ENCODE measurements at places on chromosomes 4 and X.
A peak's percentile ranks its signal among the peaks of the same experiment; 100 is the strongest.

DNA sequence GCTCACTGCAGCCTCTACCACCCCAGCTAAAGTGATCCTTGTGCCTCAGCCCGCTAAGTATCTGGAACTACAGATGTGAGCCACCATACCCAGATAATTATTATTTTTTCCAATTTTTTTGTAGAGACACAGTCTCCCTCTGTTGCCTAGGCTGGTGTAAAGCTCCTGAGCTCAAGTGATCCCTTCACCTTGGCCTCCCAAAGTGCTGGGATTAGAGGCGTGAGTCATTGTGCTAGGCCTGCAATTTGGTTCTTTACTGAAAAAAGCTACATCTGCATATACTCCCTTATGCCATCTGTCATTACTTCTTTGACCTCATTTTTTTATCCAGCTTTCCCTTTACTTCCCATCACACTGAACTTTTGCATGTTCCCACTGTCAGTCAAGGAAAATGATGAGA is 2012.4 kb upstream of the IGFBP7 start:
- DNase-seq: no peak

DNA sequence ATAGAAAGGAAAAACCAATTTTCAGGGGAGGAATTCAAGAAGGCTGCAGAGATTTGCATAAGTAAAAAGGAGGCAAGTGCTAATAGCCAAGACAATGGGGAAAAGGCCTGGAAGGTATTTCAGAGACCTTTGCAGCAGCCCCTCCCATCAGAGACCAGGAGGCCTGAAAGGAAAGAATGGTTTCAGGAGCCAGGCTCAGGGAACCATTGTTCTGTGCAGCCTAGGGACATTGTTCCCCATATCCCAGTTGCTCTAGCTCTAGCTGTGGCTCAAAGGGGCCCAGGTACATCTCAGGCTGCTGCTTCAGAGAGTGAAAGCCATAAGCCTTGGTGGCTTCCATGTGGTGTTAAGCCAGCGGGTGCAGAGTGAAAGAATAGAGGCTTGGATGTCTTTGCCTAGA is 24.0 kb downstream of the NAP1L3 start:
- no peak for DNase-seq

DNA sequence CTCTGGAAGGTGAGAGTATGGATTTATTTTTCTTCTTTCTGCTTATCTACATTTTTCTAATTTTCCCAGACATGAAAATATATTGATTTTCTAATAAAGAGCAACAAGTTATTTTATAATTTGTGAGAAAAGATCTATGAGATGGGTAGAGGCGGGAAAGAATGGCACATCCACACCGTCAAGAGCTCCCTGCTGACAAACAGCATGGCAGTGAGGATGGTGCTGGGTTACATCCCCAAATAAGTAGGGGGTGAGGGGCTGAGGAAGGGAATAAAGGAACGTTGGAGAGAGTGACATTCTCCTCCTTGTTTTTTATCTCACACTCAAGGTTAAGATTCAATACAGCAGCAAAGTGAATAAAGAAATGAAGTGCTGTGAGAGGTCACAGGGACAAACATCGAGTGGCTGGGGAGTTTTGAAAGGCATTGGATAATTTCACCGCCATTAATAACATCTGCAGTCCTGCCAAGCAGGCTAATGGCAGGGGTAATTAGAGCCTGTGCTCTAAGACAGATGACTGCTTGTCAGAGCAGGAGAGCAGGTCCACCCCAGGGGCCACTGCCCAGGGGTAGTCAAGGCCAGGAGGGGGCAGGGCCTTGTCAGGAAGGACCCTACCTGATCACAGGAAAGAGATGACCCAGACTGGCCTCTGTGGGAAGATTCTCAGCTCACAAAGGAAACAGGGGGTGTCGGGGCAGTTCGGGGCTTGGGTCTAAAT is 323.8 kb downstream of the FBXW7 start:
- DNase-seq: no peak

DNA sequence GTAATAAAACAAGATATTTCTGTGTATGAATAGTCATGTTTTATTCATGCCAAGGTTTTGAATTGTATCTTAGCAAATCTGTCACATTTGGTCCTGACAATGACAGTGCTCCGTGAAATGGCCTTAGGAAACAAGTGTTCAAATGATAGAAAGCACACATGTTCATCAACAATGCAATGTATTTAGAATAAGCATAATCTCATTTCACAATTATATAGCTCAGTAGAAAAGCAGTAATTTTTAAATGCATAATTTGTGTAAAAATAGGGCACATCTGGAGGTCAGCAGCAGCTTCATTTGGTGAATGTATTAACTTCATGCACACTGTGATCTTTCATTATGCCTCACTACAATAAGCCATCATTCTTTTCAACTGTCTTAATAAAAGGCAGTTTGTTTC is 380.4 kb downstream of the GPM6A start:
- DNase-seq: no peak

GRCh38 chr4:80173841-80174240 is 23.5 kb upstream of the PRDM8 start:
- DNase-seq: no peak

GRCh38 chr4:113179996-113180395 is 130.5 kb downstream of the ANK2 start:
- DNase-seq: no peak

- no peak for DNase-seq
These were observed 896.8 kb downstream of the ADGRL3 start for GRCh38 chr4:62096881-62097280.

DNA sequence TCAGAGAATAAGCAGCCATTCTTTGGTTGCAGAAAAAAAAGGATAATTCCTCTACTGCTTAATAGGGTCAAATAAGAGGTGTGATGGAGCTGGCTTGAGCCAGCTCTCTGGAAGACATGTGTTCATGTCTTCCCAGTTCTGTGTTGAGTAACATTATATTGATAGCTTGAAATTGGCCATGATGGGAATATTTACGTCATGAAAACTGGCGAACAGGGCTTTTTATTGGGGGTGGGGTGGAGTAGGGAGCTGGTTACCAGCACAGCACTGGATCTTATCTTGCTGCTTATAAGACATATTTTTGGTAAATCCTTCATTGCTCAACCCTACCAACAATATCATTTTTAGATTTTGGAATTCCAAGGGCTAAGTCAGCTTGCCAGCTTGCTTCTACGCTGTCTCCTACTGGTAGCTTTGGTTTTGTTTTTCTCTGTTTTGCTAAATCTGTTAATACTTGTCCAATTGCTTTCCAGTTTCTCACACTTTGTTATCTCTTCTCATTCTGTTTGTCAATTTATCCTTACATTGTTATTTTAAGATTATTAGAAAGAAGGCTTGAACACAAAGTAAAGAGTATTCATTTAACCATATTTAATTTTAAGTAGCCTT is 25.3 kb upstream of the GBA3 start:
- no peak for DNase-seq

DNA sequence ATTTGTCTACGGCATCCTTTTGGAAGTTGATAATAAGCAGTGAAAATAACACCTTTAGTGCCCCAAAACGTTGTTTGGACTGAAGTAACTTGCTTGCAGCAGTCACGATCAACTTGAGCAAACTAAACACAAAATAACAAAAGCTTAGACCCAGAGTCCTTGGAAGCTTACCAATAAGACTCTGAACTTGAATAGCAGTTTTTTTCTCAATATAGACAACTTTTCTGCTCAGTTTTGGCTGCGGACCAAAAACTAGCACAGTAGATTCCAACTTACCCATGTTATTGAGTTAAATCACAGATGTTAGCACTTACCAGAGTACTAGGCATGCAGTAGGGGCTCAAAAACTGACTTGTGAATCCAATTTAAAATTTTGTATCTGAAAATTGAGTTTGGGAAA is 746.9 kb downstream of the PCDH19 start:
- DNase-seq: no peak

- no peak for DNase-seq
These were observed 53.9 kb upstream of the KIAA1210 start for GRCh38 chrX:119181491-119181890.

GRCh38 chrX:48626401-48627298 is 29.4 kb downstream of the WDR13 start:
- no peak for DNase-seq

DNA sequence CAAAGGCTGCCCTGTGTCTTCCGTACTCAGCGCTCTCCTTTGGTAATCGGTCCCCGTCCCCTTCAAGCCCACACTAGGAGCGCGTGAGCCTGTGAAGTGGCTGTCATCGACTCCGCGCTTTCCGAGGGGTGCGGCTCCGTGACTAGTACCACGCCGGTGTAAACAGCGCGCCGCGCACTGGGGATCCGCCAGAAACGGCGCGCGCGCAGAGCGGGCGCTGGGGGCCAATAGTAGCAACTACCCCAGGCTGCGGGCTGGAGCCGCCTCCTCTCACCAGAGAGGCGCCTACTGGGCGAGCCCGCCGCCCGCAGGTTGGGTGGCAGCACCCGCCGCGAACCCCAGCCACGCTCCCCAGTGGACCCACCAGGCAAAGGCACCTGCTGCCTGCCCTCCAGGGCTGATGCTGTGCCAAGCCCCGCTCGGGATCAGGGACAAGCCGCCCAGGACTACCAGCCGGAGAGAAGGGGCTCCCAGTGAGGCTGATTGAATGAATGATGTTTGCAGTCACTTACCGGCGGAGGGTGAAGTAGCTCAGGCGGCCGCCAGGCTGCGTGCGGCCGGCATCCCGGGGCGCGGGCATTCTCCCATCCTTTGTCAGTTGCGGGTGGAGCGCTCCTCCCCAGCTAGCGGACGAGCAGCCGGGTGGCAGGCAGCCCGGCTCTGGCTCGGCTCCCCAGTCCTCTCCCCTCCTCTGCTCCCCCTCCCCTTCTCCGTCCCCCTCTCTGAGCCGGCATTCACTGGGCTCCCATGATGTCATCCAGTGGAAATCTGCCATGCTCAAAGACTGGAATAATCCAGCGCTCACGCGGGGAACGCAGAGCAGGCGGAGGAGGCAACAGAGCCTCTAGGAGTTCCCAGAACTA is 370.3 kb upstream of the SMIM31 start:
- DNase-seq: no peak

DNA sequence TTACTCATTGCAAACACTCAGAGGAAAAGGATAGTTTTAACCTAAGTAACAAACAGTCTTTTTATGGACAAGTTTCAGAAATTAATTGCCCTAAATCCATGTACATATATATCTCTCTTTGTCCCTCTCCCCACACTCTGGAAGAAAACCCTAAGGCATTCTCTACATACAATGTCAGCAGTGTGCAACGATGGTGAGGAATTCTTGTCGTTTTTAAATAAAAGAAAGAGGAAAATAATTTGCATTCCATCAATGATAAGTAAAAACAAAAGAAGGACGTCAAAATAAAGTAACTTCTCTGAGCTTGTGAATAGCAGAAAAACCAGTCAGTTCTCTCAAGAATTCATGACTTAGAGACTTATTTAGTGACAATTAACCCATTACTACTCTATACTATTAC is 550.5 kb upstream of the DIPK2B start:
- no peak for DNase-seq

GRCh38 chr4:185398618-185399017 is 2.0 kb downstream of the ANKRD37 start:
- DNase-seq: no peak

DNA sequence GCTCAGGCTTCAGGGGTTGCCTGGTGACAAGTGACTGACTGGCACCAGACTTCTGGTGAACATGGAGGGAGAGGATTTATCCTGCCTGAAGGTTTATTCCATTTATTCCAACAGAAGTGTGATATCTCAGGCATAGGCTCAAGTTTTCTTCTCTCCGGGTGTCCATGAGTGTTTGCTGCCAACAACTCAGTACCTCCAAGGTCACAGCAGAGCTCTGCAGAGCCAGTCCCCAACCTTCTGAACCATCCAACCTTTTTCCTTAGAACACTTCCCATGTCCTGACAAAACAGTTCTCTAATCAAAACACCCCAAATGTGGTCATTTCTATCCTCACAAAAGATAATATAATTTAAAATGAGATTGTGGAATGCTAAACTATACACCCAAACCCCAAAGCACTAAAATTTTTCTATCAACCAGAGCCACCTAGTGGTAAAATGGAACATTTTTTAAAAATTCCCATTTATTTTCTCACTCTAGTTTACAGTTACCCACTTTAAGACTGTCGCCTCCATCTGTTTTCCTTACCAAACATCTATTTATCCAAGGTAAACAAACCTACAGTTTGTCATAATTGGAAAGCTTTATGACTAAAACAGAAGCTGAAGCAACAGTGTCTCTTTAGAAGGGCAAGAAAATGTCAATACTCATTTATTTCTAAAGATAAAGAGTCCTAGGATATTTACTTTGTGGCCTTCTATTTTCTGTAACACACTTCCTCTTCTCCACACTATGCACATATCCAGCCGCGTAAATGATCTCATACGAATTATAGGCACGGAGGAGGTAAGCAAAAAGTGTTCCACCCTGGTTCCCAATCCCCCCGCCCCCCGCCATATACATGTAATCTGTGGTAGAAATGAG is 39.5 kb downstream of the TMEM154 start:
- peak; percentile 3 for DNase-seq
